ENCODE measurements at places on chromosomes 1 and 21.

- DNase-seq, result no peak
These were observed 255.9 kb downstream of the FAF1 start for GRCh38 chr1:50704126-50704525.

DNA sequence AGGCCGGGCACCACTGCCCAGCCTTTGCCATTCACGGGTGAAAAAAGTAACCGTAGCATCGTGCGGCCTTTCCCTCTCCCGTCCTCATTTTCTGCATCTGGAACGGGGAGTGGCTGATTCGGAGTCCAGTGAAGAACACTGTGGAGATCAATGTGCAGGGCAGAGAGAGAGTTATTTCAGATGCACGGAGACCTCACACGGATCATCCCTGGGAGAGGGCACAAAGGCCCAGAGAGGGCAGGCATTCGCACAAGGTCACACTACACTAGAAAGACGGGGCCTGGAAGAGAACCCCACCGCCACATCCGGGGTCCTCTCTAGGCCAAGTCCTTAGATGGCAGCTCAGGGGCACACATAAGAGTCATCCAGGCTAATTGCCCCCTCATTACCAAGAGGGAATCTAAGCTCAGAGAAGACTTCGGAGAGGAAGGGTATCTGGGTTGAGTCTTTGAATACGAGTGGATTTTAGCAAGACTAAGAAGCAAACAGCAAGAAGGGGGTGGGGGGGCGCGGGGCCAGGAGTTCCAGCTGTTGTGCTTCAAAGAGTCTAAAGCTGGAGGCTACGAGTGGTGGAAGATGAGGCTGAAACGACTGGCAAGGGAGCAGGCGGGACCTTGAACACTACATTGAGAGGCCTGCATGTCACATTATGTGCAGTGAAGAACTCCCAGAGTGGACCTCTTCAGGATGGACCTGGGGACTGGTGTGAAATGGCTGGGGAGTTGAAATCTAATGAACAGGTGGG is 857 bp downstream of the GPX7 start:
- DNase-seq, result no peak

DNA sequence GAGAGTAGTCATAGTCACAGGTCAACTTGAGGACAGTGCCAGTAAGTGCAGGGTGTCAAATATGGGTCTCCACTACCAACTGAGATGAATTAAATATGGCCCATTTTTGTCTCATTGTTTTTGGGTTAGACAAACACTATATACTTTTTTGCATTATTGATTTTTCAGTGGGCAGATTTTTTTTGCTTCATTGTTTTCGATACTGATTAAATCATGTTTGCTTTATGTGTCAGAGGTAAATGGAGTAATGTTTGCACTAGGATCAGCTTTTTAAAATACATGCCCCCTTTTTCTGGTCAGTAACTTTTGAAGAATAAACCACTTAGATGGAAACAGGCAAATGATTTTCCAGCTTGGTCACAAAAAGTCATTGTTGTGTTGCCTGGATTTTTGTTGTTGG is 199.0 kb downstream of the USH2A start:
- no peak for DNase-seq

GRCh38 chr1:39576016-39576657 is 453 bp downstream of the PABPC4 start:
- DNase-seq, result no peak

- no peak for DNase-seq
These were observed 17.3 kb downstream of the C8B start for GRCh38 chr1:56948403-56949023.

GRCh38 chr21:16086121-16086520 is 356.3 kb downstream of the USP25 start:
- DNase-seq, result no peak

GRCh38 chr1:208209286-208209685 is 34.9 kb downstream of the PLXNA2 start:
- DNase-seq, result no peak

DNA sequence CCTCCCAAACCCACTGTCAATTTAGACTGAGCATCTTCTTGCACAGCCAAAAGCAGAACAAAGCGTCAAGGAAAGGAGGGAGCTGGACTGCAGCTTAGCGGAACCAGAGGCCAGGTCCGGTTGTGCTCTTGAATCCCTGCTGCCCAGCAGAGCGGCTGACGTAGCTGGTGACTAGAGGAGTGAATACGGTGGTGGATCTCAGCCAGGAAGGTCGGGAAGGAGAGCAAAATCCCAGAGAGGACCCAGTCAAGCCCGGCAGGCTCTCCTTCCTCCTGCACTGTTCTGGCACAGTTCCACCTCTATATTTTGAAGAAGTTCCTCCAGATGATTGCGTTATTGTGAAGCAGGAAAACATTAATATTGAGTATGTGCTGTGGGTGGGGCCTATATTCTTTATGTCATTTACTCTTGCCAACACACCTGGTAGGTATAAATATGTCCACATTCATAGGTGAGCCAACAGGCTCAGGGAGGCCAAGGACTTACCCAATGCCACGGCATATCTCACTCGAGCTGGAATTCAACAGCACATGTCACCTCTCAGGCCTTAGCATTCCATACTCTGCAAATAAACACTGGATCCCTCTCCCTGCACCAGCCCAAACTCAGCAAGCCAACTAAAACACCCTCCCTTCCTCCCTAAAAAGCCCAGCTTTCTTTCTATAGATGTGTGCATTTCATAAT is 23.6 kb upstream of the ABCB10 start:
- DNase-seq, result no peak

DNA sequence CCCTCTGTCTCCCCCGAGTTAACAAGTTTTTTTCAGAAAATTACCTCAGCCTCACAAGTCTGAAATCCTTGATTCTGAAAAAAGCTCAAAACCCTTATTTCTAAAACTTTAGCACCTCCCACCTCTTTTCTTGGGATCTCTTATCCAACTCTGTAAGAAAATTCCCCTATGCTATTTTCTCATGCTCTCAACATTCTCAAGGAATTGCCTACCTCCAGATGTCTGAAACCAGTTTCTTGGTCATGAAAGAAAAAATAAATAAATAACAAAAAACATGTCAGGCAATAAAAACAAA is 18.1 kb upstream of the SFPQ start:
- no peak for DNase-seq

- DNase-seq, result no peak
These were observed 8.0 kb downstream of the PLXNA2 start for GRCh38 chr1:208235982-208236761.

- no peak for DNase-seq
These were observed 139.3 kb upstream of the NFIA start for GRCh38 chr1:60942896-60943638.

DNA sequence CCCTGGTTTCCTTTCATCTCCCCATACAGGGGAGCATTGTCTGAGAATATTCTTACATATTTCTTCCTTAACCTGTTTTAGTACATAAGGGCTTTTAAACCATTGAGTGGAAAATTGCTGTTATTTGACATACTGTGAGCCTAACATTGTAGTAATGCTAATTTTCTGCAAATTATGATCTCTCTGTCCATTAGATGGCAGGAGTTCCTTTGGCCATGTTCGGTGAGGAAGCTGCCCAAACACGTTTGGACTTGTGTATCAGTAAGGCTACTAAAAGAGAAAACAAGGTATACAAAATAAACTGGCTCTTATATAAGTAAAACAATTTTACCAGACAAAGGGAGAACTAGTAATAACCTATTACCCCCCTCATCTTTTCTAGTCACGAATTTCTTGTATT is 29.2 kb downstream of the CDC7 start:
- DNase-seq, result no peak

DNA sequence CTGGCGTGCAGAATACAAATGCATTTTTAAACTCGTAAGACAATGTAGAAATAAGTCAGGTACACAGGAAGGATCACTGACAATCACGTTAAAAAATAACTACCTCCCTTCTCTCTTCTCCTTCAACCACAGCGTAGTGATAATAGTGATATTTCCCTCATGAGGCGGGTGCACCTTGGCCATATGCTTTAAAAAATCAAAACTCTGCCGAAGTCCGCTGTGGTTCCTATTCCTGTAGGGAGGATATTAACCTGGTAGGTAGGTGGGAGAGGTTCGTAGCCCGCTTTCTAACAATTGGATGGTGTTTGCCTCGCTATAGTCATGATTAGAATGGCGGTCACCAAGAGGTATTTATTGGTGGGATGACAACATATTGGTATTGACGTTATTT is 732 bp downstream of the GREM2 start:
- DNase-seq, result no peak

- DNase-seq, result no peak
These were observed 158.8 kb upstream of the SGIP1 start for GRCh38 chr1:66375125-66375524.

DNA sequence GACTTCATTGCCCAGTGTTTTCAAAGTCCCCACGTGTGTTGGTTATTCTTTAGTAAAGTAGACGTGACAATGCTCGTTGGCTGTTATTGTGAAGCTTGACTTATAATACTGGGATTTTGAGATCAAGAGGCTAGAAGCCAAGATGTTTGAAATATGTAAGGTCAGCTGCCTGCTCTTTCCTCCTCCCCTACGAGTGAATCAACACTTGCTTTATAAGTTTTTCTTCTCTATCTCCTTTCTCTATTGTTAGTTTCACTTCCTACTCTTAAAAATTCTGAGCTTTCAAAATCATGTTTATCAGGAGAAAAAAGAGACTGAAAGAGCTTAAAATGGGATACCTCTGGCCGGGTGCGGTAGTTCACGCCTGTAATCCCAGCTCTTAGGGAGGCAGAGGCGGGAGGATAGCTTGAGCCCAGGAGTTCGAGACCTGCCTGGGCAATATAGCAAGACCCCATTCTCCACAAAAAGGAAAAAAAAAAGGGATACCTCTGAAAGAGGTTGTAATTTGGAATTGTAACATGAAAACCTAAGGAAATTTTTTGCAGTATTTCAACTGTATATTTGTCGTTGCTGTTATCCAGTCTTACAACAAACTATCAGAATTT is 72.0 kb downstream of the EPB41 start:
- no peak for DNase-seq

GRCh38 chr1:46480959-46481646 is 8.5 kb upstream of the DMBX1 start:
- DNase-seq, result no peak

DNA sequence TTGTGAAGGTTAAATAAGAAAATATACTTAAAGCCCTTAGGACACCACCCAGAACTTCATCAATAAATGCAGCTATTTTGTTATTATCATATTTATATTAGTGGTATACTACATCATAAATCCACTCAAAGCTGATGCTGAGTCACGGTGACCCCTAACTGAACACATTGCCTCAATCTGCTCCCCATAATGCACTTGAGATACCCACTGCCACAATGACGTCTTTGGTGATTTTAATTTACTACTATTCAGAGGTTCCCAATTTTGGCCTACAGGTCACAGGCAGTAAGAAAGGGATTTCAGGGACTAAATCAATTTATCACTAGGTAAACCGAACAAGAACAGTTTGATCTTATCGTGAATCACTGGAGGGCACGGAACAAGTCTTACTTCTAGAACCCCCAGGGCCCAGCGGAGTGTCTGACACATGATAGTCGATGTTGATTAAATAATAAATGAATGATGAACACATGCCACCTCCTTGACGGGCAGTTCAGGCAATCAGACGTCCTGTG is 493 bp upstream of the CHD1L start:
- DNase-seq, result no peak

DNA sequence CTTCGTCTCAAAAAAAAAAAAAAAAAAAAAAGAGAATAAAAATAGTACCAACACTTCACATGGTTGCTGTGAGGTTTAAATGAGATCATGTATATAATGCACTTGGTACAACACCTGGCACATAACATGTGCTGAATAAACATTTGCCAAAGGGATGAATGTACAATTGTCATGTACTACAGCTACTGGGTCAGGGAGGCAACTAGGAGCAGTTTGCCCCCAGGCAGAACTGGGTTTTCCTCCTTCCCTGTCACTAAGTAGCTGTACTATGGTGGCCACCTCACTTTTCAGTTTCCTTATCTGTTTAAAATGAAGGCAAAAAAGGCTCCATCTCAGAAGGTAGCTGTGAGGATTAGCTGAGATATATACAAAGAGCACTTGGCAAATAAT is 11.5 kb downstream of the AK2 start:
- no peak for DNase-seq

GRCh38 chr21:28540514-28540913 is 452.2 kb downstream of the LTN1 start:
- no peak for DNase-seq

- no peak for DNase-seq
These were observed 105.2 kb downstream of the ST3GAL3 start for GRCh38 chr1:43812579-43812978.

GRCh38 chr1:208929575-208929974 is 653.9 kb upstream of the CAMK1G start:
- no peak for DNase-seq

DNA sequence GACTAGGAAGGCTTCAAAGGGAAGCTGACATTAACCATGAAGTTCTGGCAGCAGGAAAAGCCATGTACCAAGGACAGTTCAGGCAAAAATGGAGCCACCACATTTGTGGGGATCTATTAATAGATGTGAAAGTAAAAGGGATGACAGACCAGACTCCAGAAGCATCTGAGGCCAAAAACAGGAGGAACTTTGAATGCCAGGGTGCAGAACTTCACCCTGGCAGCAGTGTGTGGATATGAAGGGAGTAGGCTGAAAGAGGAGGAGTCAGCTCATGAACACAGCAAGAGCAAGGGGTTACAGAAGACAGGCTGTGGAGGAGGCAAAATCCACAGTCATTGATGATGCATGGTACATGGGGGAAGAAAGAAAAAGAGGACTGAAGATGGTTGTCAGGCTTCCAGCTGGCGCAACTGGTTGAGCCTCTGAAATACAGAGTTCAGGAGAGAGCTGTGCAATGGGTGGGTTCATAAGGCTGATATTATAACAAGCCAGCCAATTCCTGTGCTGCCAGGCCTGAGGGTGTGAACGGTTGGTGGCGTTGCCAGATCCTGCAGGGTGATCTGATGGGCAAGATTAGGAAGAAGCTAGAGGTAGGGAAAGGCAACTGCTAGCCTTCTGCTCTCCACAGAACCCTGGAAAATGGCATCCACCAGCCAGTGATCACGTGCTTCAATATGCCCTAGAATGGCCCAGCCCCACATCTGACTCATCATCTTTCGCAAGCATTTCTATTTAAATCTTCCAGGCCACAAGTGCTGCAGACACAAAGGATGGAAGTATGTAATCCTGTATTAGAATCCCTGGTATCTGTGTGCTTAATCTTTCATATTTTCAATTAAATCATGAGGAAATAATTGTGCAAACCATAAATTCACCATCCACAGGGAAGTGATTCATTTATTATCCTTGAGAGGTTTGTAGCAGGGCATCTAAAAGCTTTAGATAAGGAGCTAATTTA is 81.9 kb downstream of the SLC25A24 start:
- DNase-seq, result no peak

- no peak for DNase-seq
These were observed 239.4 kb upstream of the CAMK1G start for GRCh38 chr1:209344156-209344555.

DNA sequence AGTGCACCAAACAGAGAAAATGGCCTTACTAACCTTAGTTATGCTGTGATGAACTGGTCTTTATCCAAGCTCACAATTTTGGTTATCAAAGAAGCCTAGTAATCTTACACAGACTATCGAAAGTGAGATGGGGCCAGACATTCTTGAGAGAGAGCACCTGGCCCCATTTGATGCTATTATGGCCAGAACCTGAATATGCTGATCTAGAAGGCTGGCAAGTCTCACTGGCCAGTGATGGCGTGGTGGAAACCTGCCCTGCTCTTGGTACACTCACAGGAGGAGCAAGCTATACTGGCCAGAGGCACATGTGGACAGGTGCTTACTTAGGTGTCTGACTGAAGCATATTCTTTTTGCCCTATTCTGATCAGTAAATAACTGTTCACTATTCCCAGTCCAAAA is 357.8 kb upstream of the ZRANB2 start:
- DNase-seq, result no peak

GRCh38 chr1:200707116-200707515 is 31.6 kb upstream of the CAMSAP2 start:
- no peak for DNase-seq
